ENCODE measurements at places on chromosomes 2 and 18. TPM values are rescaled to one million over a fixed set of nuclear protein-coding genes. Genes with fewer than 3 reads are reported as not detected.

UCN gene
- total RNA-seq: 4.9 TPM

ATP6V1C2 gene
- not detected for total RNA-seq

PROKR1 gene
- not detected for total RNA-seq

CDH7 gene
- total RNA-seq: not detected

ST8SIA3 gene
- not detected for total RNA-seq

TGFBRAP1 gene
- 13.8 TPM for total RNA-seq

PDE11A gene
- not detected for total RNA-seq

NAPG gene
- total RNA-seq: 36.5 TPM

MAP2 gene
- 0.31 TPM for total RNA-seq

PROM2 gene
- 0.39 TPM for total RNA-seq

RNF125 gene
- total RNA-seq: 40.5 TPM

AGBL5 gene
- total RNA-seq: 12.1 TPM

ALLC gene
- not detected for total RNA-seq

TEX44 gene
- total RNA-seq: not detected

L3MBTL4 gene
- 0.12 TPM for total RNA-seq

DSG2 gene
- 3.1 TPM for total RNA-seq

PFN4 gene
- total RNA-seq: 0.72 TPM

KLHL29 gene
- 4.0 TPM for total RNA-seq

AOX1 gene
- 0.84 TPM for total RNA-seq

DOCK10 gene
- total RNA-seq: 199 TPM

KIF1A gene
- 28.8 TPM for total RNA-seq

PPIL3 gene
- 84.6 TPM for total RNA-seq

FEV gene
- total RNA-seq: not detected

IL18R1 gene
- total RNA-seq: 68.0 TPM

TMEM169 gene
- 1.6 TPM for total RNA-seq

CHRNA1 gene
- total RNA-seq: not detected

COBLL1 gene
- 0.23 TPM for total RNA-seq

RAD51AP2 gene
- total RNA-seq: not detected

FER1L5 gene
- not detected for total RNA-seq

OSR1 gene
- total RNA-seq: not detected

KATNAL2 gene
- 1.7 TPM for total RNA-seq

SERPINB10 gene
- total RNA-seq: 2.8 TPM

REG1B gene
- not detected for total RNA-seq

CTAGE1 gene
- not detected for total RNA-seq

INO80C gene
- 26.9 TPM for total RNA-seq

AFF3 gene
- total RNA-seq: 0.39 TPM

COL4A3 gene
- not detected for total RNA-seq

CRACDL gene
- total RNA-seq: 0.19 TPM

UGT1A3 gene
- total RNA-seq: not detected

Data from activated T-cell treated with anti-CD3 and anti-CD28 coated beads, Interleukin-2, amount 50 U/mL, for 72 hours (primary cell).